Right hindlimb (tissue), 1 donor: ENCODE measurements at places on chromosomes 11 and 22.

- DNase-seq = no peak
Observed at GRCh38 chr11:56522008-56522407, 21.0 kb downstream of the OR5M11 start.

GRCh38 chr11:130882138-130882551 lies 34.1 kb downstream of the SNX19 start:
- DNase-seq = no peak

- no peak for DNase-seq
Observed at GRCh38 chr11:26084313-26084712, 247.6 kb upstream of the ANO3 start.

DNA sequence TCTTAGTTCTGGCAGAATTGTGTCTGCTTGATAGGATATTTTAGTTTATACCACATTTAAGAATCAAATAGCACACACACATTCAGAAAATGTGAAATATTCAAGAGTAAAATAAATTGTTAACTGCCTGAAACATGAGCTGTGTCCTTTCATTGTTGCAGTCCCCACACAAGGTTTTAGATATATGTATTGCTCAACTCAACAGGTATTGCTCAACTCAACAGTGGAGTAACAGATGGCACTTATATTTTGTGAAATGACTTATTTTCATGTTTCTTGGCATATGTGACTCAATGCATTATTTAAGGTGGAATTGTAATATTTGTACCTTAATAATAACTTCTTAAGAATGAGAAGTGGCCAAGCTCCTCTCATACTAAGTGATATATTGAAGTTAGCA lies 760.3 kb downstream of the CNTN5 start:
- no peak for DNase-seq

- DNase-seq = no peak
Observed at GRCh38 chr22:30968015-30968923, at the start of gene MORC2. Gene MORC2, minus strand, starts transcription at chr22:30968774. Its CDS starts 885 bp downstream, at chr22:30967889.

- DNase-seq = no peak
Observed at GRCh38 chr11:72319261-72319660, 75.3 kb upstream of the PHOX2A start.

DNA sequence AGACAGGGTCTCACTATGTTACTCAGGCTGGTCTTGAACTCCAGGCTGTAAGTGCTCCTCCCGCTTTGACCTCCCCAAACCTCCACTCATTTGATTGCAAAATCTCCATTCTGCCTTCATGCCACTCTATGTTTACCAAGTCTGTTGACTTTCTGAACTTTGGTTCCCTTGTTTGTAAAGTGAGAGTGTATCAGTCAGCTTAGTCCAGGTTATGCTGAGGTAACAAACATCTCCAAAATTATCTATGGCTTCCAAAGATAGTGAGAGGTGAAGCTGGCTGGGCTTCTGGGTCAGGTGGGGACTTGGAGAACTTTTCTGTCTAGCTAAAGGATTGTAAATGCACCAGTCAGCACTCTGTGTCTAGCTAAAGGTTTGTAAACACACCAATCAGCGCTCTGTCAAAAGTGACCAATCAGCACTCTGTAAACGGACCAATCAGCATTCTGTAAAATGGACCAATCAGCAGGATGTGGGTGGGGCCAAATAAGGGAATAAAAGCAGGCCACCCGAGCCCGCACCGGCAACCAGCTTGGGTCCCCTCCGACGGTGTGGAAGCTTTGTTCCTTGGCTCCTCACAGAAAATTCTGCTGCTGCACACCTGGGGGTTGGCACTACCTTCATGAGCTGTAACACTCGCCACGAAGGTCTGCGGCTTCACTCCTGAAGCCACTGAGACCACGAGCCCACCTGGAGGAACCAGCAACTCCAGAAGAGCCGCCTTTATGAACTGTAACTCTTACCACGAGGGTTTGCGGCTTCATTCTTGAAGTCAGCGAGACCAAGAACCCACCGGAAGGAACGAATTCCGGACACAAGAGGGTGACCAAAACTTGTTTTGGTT lies 109.3 kb downstream of the MIAT start:
- no peak for DNase-seq

GRCh38 chr22:26045051-26045450 lies 124.2 kb upstream of the SEZ6L start:
- DNase-seq = no peak
